ENCODE measurements at places on chromosomes 5 and 9. TPM values are rescaled to one million over a fixed set of nuclear protein-coding genes. Genes with fewer than 3 reads are reported as not detected.

Gene MRPS2
- 21.5 TPM for total RNA-seq

Gene GHR
- 3.6 TPM for total RNA-seq

Gene RELL2
- 12.1 TPM for total RNA-seq

Gene NFIB
- 96.9 TPM for total RNA-seq

Gene C1QTNF3
- 0.53 TPM for total RNA-seq
